ENCODE measurements at places on chromosomes 13 and 19.
A peak's percentile ranks its signal among the peaks of the same experiment; 100 is the strongest.

DNA sequence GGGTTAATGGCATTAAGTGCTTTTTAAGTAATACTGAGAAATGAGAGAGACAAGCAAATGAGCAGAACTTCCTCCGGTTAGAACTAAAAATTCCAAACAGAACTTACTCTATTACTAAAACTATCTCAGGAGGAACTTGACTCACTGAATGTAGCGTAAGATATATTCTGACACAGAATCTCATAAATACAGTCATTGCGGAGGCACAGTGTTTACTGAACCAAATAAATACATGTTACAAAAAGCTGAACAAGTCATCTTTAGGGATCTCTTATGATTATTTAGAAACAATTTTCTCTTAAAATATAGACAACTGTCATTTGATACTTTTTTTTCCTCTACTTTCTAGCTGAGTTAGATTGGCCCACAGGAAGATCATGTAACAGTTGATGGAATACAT, 283.1 kb downstream of the KLF12 start:
- no peak for DNase-seq

DNA sequence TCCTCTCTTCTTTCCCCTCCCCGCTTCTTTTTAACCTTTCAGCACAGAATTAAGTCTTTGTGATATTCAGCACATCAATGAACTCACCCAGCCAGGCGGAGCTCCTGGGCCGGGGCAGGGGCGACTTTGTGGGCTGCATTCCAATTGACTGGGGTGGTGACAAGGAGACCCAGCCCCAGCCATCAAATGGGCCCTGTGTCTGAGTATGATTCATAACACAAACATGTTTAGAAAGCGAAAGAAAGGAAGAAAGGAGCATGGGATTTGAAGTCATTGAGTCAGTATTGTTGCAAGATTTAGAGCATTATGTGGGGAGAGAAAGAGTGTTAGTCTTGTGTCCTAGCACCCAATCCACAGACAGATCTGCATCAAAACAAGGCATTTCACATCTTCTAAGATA, 185.3 kb downstream of the LHFPL6 start:
- peak; percentile 54 for DNase-seq

- peak; percentile 86 for DNase-seq
Observed at GRCh38 chr19:9674663-9675357, at the start of gene ZNF562. TSS of gene ZNF562 (minus strand) at chr19:9675100. CDS start at chr19:9660744, 14,356 bp downstream.

GRCh38 chr19:11261971-11262839, at the start of gene DOCK6:
TSS of gene DOCK6 (minus strand) at chr19:11262524. CDS start at chr19:11262440, 84 bp downstream.
- DNase-seq = no peak

DNA sequence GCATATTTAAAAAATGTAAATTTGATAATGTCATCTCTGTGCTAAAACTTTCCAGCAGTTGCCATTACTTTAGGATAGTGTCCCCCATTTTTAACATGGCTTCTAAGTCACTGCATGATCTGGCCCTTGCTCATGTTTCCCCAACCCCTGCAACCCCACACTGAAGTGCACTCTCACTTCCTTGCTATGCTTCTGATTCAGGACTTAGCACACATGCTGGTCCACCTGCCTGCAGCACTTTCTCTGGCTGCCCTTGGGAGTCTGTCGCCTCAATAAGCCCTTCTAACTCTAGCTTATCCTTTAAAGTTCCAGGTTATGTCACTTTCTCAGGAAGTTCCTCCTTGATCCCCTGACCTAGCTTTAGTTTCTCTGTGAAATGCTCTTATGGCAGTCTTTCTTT, 241.0 kb downstream of the POSTN start:
- DNase-seq = no peak

DNA sequence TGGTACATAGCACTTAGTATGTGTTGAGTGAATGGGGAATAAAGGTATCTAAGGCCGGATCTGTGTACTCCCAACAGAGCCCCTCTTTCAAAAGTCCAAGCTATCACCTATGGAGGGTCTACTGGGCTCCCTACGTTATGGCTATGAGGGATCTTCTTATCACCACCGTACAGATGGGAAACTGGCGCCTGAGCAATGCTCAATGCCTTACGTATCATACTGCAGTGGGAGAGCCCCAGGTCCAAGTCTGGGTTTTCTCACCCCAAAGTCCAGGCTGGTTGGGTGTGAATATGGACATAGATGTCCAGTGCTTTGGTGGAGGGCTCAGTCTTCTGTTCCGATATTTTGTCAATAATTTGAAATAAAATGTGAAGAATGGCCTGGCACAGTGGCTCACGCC, 13.1 kb upstream of the GGACT start:
- DNase-seq = no peak

DNA sequence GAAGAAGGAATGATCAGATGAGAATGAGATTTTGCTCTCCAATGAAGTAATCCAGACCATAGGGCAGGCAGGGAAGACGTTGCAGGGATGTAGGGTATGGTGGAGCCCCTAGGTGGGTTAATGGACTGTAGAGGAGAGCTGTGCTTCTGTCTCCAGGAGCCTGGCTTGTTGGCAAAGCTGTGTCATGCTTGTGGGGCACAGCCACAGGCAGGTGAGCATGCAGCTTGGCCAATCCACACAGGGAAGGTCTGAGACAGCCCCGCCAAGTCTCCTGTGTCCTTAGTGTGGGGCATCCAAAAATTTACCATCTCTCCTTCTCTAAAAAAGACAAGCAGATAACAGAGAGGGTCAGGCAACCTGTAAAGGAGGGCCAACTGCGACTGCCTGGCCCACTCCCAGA, 71.4 kb upstream of the FLT1 start:
- DNase-seq = no peak

GRCh38 chr19:37980419-37981170, 73.6 kb downstream of the SIPA1L3 start:
- no peak for DNase-seq

- DNase-seq = no peak
Observed at GRCh38 chr13:32001154-32001768, 30.3 kb upstream of the FRY start.

DNA sequence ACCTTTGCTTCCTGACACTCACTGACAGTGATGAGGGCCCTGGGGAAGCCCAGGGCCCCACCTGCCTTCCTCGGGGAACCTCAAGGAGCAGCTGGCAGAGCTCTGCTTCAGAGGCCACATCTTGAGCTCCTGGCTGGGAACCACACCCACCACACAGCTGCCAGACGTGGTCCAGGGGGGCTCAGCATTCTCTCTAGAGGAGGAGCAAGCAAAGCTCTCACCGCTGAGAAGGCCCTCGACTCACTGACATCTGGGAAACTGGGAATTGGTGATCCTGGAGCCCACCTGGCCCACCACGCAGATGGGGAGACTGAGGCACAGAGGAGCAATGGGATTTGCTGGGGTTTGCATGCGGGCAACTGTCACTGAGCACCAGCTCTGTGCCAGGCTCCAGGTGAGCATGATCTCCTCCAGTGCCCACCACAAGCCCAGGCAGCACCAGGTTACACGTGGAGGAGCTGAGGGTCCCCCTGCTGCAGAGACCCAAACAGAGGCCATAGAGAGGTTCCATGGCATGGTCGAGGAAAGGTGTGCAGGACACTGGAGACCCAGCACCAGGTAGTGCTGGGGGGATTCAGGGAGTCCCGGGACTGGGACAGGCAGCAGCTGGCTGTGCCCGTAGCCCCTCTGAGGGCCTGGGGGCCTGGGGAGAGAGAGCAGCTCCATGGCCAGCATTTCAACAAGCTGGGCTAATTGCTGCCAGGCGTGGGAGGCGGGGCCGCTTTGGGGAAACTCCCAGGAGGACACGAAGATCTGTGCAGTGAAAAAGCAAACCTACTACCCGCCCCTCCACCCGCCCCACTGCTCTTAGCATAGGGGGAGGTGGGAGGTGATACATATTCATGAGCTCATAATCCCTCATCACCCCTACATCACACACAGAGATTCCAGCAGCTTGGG, 33.4 kb downstream of the PEPD start:
- DNase-seq = no peak

GRCh38 chr19:36160821-36161596, 8.8 kb upstream of the COX7A1 start:
- DNase-seq = no peak

DNA sequence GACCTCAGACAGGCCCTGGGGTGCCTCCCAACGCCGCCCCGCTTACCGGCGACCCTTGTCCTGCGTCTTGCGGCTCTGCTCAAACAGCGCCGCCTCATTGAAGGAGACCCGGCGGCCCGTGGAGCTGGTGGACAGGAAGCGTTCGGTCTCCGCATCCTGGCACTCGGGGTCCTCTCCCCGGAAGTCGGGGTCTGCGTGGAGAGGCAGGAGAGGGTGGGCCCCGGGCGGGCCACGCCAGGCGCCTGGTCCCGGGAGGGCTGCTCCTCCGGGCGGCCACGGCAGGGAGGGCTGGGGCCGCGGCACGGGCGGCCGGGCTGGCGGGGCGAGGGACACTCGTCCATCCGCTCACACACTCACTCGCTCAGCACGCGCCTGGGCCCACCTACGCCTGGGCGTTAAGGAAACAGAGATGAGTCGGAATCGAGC, 2.8 kb downstream of the CBARP start:
- DNase-seq = no peak
